ENCODE measurements at places on chromosomes 12 and 14.

DNA sequence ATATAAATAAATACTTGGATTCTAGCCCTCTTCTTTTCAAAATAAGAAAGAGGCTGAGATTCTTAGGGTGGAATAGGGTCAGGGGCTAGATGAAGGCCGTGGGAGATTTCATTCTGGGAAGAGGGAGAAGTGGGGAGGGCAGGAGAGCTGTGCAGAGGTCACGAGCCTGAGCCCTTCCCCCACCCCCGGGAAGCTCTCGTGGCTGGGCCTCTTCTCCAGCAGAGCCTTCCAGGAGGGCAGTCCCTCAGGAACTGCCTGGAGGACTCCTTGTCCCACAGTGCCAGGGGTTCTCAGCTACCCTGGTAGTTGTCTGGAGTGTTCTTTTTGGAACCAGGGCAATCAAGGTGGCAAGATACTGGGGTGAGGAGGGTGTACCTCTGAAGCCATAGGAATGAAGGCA is 94.0 kb downstream of the ESR2 start:
- DNase-seq = no peak

DNA sequence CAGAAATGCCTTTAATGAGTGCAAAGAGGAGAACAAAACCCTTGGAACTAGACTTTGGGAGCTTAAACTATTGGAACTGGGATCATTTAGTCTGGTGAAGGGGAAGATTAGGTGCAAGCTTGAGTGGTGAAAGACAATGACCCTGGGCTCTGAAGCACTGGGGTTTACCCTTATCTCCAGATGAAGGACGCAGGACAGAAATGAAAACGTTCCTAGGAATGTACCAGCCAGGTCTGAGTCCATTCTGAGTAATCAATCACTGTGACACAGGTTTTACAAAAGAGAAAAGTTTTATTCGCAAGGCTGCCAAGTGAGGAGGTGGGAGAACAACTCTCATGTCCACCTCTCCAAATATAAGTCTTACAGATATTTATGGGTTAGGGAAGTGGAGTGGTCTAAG is 249.1 kb downstream of the LRIG3 start:
- DNase-seq = no peak

DNA sequence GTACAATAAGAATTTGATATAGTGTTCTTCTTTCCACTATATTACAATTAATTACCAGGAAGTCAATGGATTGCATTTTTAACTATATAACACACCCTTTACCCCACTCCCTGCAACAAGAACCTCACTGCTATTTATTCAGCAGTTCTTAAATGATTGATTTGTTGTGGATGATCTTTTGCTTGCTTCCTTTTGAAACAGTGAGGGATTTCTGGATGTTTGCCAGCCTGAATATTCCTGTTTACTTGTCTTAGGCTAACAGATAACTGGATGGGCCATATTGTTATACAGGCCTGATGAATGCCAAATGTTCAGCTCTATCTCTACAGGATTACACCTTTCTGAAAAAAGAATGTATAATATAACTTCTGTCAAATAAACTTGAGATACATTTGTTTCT is 497.6 kb downstream of the APAF1 start:
- no peak for DNase-seq

- no peak for DNase-seq
Measured at GRCh38 chr14:20372796-20373195, 29.4 kb downstream of the PARP2 start.

DNA sequence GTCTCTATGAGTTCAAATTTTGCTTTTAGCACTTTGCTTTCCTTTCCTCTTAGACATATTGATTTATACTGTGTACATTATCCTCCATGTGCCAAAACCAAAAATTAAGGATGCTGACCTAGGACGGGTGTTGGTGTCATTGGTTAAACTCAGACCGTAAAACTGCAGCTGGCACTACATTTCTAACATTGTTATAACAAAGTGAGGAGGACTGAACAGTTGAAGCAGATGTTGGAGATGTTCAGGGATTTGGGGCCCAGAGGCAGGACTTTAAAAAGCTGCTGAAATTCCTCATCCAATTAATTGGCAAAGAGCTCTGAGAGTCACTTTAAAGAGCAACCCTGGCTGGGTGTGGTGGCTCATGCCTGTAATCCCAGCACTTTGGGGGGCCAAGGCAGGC is 72.4 kb downstream of the TMTC1 start:
- DNase-seq = no peak

DNA sequence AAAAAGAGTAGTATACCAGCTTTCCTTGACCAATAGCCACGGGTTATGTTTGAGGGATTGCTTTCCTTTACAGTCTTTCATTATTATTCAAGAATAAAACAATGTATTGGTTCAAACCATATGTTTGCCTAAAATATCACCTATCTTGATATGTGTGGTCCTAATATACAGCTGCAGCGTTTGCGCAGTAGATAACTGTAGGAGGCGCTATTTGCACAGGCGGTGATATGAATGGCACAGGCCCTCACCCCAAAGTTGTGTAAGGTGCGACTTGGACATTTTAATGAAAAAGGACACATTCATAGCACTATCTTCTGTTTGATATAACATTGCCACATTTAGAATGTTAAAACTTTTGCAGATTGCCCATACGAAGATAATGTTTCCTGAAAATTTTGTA is 298.4 kb downstream of the TRHDE start:
- DNase-seq = no peak

- DNase-seq = no peak
Measured at GRCh38 chr12:59486827-59487226, 109.0 kb upstream of the SLC16A7 start.

DNA sequence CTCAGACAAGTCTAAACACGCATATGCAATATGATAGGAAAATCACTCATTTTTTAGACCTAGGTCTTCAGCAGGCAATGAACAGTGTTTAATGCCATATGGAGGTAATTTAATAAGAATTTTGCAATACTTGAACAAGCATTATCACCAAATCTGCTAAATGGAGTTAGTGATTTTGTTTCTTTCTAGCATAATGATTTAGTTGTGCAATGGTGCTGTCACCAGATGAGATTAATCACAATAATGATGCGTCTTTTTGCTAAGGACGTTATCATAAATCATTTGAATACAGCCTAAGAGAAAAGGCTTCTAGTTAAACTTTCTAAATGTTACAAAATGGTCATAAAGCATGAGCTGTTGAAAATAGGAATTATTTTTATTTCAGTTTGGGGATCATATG is 170.0 kb upstream of the SLC16A7 start:
- DNase-seq = no peak

DNA sequence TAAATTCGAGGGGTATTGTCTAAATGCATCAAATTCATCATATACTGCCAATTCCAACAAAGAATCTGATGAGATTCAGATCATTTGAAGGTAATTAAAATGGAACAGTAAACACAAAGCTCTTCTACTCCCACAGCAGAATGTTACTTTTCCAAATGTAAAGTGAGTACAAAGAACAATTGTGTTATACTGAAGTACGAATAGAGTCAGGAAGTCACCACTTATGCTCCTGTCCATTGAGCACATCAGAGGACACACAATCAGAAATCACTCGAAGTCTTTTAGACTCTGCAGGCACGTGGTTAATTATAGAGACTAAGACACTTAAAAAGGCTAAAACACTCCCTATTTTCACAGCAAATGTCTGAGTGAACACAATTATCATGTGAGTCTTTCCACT is 388.5 kb upstream of the MIS18BP1 start:
- DNase-seq = no peak

- no peak for DNase-seq
Measured at GRCh38 chr12:131755305-131756113, 44.6 kb downstream of the SFSWAP start.

Data from MG63 (cell line).